Activated CD4-positive, alpha-beta T cell treated with anti-CD3 and anti-CD28 coated beads, Interleukin-2, amount 50 U/mL, for 24 hours (primary cell): ENCODE measurements at places on chromosomes 3 and 15.
A peak's percentile ranks its signal among the peaks of the same experiment; 100 is the strongest.

- no peak for DNase-seq
Observed at GRCh38 chr3:193145248-193145647, 95.8 kb upstream of the PLAAT1 start.

GRCh38 chr3:52544937-52545336, 8.5 kb downstream of the UQCC5 start:
- no peak for DNase-seq

GRCh38 chr3:100205171-100205570, 55.6 kb upstream of the TBC1D23 start:
- DNase-seq = no peak

GRCh38 chr15:65077981-65078352, 1.4 kb downstream of the KBTBD13 start:
- DNase-seq = peak; percentile 32

GRCh38 chr15:75063338-75063737, 39.9 kb downstream of the PPCDC start:
- no peak for DNase-seq

DNA sequence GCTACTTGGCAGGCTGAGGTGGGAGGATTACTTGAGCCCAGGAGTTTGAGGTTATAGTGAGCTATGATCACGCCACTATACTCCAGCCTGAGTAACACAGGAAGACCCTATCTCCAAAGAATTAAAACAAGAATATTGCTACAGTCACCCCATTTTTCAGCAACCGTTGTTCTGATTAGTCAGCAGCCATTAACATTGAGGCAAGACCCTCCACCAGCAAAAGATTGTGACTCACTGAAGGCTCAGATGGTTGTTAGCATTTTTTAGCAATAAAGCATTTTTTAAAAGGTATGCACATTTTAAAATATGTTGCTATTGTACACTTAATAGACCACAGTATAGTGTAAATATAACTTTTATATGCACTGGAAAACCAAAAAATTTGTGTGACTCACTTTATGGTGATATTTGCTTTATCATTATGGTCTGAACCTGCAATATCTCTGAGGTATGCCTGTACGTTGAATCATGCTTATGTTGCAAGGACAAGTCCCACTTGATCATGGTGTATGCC, 492.6 kb downstream of the SQOR start:
- DNase-seq = no peak

- DNase-seq = no peak
Observed at GRCh38 chr15:66765478-66766281, 63.6 kb downstream of the SMAD6 start.

GRCh38 chr3:31550452-31551251, 17.9 kb downstream of the STT3B start:
- peak; percentile 11 for DNase-seq

DNA sequence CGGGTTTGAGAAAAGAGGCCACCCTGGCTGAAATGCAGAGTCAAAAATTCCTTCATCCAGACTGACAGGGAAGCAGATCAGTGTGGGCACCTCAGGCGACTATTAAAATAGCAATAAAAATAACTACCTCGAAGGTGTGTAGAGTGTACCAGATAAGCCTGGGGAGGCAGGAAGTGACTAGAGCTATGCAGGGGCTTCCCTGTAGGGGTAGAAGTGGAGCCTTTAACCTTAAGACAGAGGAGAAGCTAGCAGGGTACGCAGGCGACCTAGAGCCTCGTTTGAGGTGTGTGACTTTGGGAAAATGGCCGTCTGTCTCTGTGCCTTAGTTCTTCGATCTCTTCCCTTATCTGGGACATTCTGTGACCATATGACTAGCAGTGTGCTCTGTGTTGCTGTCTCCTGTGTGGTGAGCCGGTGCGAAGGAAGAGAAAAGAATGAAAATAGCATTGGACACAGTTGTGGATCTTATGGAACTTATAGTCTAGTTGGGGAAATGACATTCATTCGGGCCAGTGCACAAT, 17.6 kb downstream of the BHLHE40 start:
- no peak for DNase-seq

- DNase-seq = no peak
Observed at GRCh38 chr15:75025548-75026260, 2.3 kb downstream of the PPCDC start.

GRCh38 chr15:63364399-63365272, 17.0 kb downstream of the CA12 start:
- DNase-seq = no peak

DNA sequence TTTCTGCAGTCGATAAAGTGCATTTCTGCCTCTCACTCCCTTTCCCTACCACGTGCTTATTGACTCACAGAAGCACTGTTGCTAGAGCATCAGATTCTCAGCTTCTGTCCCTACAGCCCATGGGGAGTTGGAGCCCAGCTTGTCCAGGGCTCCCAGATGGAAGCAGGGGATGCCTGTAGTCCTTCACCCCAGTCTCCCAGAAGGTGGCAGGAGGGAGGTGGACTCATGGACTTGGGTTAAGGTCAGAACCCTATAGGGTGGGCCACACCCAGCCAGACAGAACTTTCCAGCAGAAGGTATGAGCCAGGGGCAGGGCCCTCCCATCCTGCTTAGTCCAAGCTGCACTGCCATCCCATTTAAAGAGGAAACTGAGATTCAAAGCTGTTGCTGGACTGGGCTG, 33.1 kb upstream of the SEMA3F start:
- no peak for DNase-seq

DNA sequence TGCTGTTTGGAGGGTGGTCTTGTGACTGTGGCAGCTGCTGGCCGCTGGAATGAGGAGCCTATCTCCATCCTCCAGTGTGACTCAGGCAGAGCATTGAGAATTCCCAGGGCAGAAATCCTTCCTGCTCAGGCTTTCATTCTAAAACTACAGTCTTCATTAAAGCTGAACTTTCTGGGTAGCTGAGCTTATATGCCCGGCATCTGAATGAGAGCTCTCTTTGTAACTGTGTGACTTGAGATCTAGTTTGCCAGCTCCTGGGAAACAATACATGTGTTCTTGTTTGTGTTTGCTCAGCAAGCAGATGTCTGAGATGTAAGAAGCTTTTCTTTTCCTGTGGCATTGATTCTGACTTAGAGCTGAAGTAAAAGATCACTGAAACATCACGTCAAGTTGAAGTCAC, 22.4 kb downstream of the RLBP1 start:
- no peak for DNase-seq

GRCh38 chr3:117443014-117443413, 733.4 kb downstream of the TUSC7 start:
- no peak for DNase-seq

DNA sequence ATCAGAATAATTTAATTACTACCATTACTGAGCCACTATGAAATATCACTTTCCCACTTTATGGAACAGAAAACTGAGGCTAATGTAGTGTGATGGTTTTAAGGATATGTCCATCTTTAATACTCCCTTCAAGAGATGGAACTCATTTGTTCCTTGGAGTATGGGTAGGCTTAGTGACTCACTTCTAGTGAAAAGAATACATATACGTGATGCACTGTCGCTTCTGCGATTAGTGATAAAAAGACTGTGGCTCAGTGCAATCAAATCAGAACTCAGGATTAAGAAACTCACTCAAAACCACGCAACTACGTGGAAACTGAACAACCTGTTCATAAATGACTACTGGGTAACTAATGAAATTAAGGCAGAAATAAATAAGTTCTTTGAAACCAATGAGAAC, 216.6 kb downstream of the SUCLG2 start:
- DNase-seq = no peak

- no peak for DNase-seq
Observed at GRCh38 chr3:168260859-168261258, 165.1 kb upstream of the GOLIM4 start.

DNA sequence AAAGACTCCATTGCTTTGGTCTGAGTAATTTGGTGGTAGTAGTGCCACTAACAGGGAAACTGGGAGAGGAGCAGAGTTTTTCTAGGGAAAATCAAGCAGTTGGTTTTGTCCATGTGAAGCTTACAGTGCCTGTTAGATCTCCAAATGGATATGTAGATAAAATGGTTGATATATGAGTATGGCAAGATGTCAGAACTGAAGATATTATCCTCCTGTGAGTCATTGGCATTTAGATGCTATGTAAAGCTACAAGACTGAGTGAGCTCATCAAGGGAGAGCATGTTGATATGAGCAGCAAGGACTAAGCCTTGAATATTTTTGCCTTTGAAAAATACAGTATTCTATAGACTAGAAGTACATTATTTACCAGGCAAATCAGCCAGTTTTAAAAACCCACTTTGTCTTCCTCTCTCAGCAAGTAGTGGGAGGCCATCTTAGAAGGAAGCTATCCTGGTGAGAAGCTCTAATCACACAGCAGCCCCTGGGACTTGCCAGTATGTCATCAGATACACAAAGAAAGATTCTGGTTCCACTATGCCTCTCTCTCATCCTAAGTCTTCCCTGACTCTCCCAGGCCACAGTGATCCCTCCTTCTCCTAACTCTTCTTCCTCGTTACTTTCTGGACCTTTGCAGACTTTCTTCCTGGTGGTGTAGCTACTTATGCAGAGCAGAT, 77.4 kb upstream of the ANKRD28 start:
- DNase-seq = no peak

GRCh38 chr15:49229922-49230321, 59.9 kb downstream of the GALK2 start:
- no peak for DNase-seq
